ENCODE measurements at places on chromosomes 2 and 18. TPM values are rescaled to one million over a fixed set of nuclear protein-coding genes. Genes with fewer than 3 reads are reported as not detected.

LRP2 gene
- total RNA-seq, result not detected

SDC1 gene
- total RNA-seq, result 22.0 TPM

FBLN7 gene
- total RNA-seq, result under 0.01 TPM

IL18R1 gene
- 0.18 TPM for total RNA-seq

MTCL1 gene
- 38.6 TPM for total RNA-seq

FLACC1 gene
- 0.56 TPM for total RNA-seq

TNFAIP6 gene
- 2.2 TPM for total RNA-seq

Data from IMR-90 (cell line).